ENCODE measurements at places on chromosomes 16 and 17.

- no peak for DNase-seq
Measured at GRCh38 chr16:3369073-3369472, 13.4 kb downstream of the OR2C1 start.

DNA sequence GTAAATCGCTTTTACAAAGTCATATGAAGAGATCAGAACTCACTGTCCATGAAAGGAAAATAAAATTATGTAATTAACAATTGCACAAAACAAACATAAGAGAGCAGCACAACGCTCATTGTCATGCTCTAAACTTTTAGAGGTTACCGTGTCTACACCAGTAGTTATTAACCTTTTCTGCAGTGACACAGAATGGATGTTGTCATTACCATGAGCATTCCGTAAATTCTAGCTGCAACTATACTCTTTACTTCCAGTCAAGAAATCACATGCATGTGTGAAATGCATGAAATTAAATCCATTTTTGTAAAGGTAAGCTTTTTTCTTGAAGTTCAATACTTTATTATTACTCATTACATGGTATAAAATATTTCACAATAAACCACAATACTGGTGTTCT lies 38.2 kb downstream of the USP32 start:
- DNase-seq, result no peak

DNA sequence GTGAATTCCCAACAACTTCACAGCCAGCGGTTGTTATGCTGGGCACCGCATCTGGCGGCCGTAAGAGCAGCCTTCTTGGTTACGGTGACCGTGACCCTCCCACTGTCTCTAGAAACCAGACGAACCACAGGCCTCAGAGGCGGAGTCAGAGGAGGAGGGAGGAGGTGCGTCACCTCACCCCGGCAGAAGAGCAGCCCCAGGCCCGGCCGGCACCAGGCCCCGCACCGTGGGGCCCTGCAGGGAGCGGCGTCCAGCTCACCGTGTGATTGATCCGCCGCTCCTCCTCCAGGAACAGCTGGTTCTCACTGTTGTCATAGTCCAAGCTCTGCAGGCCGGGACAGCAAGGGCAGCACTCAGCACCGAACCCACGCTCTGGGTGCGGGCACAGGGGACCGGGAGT lies 13.7 kb downstream of the CLCN7 start:
- DNase-seq, result no peak

DNA sequence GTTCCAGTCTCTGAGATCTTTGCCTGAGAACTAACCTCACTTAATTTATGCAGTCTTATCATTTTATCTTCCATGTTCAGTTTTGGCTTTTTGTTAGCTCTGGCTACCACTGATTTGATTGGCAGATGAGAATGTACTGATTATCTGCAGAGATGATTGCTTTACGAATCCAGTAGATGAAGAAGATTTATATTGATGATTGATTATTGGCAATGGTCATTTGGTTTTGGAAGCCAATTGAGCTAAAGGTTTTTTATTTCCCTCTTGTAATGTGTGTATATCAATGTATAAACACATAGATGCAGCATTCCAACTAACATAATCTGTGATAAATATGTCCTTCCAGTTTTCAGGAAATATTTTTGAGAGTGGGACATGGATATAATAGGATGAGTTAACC lies 763.6 kb downstream of the CDH11 start:
- DNase-seq, result no peak

DNA sequence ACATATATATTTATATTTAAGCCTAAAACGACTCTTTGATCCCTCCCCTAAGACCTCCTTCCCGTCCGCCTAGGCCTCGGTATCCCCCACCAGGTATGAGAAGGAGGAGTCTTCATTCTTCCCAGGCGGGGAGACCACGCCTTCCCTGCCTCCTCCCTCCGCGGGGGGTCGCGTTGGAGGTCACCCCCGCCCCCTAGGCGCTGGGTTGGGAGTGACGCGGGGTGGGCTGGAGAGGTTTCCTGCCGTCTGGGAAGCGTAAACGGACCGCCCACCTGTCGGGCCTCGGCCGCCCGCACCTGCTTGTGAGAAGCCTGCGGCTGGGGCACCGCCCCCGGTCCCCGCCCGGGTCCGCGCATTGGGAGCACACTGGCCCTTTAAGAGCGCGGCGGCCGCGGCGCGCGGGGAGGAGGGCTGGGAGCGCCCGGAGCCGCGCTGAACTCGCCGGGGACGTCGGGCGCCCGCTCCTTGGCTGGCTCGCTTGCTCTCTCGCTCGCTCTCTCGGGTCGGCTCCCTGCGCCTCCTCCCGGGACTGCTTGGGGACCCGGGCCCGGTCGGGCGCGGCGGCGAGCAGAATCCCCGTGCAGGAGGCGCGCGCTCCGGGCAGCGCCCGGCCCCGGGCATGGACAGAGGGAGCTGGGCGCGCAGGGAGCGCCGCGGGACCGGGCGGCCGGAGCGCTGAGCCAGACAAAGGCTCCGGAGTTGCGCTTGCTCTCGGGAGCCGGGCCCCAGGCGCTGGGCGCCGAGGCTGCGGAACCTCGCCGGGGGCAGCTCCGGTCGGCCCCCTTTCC lies at the start of gene MMP15:
TSS of gene MMP15 (plus strand) at position 404 of the 788 bp plus-strand sequence. CDS start 597 bp downstream, outside the sequence.
- peak; percentile 74 for DNase-seq

DNA sequence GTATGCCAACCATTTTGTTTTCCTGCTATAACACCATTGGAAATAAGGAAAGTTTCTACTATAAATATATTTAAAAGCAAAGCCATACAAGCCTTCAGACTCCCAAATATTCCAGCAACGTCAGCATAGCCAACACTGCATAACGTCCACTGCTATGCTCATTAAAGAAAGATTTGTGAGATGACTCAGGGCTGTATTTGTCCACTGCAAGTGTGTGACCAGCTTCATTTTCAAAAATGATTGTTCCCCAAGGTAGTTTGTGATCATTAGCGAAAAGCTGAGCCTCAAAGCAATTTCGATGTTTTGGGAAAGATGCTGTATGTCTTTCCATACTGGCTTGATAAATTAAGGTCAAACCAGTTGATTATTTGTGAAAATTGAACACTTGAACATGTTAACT lies 14.9 kb upstream of the CCDC182 start:
- no peak for DNase-seq

DNA sequence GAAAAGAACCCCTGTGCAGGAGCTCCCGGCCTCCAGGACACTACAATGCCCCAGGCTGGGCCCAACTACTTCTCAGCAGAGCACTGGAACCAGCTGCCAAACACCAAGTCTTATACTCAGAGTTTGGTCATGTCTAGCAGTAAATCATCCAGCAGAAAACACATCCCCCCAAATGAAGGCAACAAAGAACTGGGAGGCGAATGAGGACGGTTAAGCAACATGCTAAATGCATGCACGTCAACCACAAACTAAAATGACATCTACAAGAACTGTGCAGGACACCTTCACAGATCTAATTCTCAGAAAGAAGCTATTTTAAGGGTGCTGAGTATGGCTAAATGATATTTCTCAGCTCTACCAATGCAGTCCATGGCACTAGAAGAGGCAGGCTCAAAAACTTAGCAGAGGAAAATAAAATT lies 7.6 kb upstream of the IRX5 start:
- no peak for DNase-seq

GRCh38 chr17:44492706-44493272 lies 10.4 kb downstream of the GPATCH8 start:
- no peak for DNase-seq

DNA sequence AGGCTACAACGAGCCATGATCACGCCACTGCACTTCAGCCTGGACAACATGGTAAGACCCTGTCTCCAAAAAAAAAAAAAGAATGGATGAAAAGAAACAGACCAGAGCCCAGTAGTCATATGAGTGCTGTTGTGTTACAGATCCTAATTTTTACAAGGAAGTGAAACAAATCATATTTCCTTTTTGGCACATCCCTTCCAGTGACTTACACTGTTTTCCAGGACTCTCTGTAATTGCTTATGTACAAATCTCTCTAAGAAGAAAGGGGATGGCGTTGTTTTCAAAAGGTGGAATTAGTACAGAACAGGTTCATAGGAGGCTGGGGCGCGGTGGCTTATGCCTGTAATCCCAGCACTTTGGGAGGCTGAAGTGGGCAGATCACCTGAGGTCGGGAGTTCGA lies 19.8 kb upstream of the ZNF594 start:
- DNase-seq, result no peak

GRCh38 chr16:47142821-47143676 lies 696 bp downstream of the NETO2 start:
- peak; percentile 66 for DNase-seq

DNA sequence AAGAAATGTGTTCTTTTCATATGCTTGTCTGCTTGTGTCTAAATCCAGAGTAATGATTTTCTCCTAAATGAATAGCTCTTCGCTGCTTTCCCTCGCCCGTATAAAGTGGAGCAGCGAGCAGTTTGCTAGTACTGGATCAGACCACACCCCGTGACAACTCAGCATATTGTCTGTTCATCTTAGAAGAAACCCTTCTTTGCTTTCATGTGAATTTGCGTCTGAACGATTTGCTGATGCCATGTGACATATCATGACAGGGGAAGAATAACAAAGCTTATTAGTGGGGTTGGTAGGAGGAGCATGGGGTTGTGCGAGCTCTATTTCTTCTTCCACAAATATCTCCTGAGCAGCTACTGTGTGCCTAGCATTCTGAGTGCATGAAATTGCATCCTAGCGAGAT lies 44.1 kb upstream of the CACNG4 start:
- no peak for DNase-seq

DNA sequence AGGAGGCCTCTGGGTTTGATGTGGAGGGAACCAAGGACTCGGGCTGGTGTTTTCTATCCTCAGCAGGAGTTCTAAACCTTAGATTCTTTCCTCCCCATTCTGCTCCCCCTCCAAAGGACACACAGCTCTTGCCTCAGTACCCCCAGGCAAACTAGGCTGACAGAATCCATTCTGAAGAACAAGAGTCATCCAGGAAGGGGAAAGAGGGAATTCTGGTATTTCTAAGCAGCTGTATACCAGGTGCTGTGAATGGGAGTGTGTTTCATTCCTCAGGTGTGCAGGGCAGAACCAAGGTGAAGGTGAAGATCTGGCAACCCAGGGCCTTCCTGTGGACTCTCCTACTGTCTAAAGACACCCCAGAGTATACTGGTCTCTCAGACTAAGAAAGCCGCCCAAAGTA lies 4.1 kb downstream of the INPP5K start:
- DNase-seq, result no peak

DNA sequence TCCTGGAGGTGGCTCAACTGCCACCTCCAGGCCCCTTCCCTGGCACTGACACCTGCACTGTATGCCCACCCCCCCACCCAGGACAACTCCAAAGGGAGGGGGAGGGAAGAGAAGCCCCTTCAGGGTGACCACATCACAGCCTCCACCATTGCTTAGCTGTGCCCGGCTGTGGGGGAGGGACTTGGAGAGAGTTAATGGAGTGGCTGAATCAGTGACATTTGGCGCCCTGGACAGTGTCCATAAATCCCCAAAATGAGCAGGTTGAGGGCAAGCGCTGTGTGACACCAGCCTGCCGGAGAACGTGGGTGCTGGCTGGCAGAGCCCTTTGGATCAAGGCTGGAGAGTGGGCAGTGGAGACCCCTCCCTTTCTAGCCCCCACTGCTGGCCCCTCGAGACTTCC lies 883 bp downstream of the USH1G start:
- no peak for DNase-seq

- DNase-seq, result no peak
Measured at GRCh38 chr16:48556913-48557351, 53.0 kb downstream of the N4BP1 start.

GRCh38 chr16:88948781-88949490 lies 28.1 kb downstream of the CBFA2T3 start:
- DNase-seq, result no peak

DNA sequence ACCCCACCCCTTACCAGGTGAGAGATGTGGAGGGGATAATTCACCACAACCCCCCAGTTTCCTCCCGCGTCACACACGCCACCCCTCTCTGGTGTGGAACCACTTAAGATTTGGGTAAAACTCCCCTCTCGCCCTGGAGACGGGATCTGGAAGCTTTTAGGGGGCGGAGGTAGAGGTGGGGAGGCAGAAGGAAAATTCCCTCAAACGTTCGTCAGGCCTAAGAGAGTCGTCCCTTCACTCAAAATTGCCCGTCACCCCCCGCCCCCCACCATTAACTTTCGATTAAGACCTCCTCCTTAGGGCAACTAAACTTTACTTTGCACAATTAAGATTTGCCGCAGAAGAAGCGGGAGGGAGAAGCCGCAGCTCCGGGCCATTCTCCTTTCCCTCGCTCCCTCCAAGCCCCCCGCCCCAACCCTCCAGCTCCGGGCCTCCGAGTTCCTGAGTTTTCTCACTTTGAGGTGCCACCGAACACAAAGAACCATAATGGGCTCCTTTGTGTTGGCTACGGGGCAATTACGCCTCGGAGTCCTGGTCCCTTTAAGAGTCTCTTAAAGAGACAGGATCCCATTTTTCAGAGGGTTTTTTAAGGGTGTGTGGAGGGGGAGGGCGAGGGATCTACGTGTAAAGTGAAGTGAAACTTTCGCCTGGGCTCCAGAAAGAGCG lies 985 bp upstream of the FZD2 start:
- DNase-seq, result no peak

DNA sequence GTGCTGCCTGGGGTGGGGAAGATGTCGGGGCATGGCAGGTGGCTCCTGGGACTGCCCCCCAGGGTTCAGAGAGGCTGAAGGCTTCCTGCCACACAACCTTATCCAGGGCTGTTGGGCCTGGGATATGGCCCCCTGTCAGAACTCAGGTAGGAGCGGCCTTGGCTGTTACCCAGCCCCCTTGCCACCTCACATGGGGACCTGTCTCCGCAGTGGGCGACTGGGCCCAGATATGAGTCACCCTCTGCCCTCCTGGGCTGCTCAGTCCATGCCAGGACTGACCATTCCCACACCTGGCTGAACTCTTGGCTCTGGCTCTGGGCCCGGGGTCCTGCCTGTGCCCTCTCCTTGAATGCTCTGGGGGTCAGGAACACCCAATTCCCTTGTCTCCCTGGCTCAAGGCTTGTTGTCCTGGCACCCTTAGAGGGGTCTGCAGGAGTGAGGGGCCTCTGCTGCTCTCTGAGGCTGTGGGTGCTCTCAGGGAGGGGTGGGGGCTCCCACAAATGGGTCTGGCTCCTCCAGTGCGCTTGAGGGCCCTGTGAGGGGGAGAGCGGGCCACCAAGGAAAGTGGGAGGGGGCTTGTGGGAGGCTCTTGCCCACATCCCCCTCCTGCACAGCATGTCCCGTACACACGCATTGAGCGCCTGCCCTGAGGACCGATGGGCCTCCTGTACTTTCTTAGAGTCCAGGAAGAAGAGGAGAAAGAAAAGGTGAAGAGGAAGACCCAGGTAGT lies 36.0 kb downstream of the LGALS9 start:
- DNase-seq, result no peak

DNA sequence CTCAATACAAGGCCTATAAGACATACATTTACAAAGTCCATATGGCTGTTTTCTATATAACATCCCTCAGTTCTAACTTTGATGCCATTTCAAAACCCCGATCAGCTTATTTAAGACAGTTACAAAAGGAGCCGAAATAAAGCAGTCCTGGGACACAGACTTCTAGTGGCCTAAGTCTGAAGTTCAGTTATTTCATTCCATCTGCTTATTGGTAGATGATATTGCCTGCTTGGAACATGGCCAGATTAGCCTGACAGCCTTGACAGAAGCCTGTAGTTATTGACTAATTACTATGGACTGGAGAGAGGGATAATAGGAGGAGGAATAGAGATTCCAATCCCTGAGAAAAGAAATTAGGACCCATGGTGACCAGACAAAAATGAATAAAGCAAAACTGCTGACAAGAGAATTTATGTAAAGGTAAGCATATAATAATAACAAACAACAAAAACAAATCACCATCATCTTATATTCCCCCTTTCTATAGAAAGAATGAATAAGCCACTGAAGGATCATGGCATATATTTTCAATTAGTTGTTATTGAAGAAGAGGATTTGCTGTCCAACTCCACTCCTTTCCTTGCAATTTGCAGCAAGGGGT lies 206.3 kb upstream of the TOM1L1 start:
- DNase-seq, result no peak

- DNase-seq, result no peak
Measured at GRCh38 chr16:831571-832413, 31.3 kb upstream of the GNG13 start.
